Midbrain (tissue), 1 donor: ENCODE measurements at places on chromosomes 13 and 19.

GRCh38 chr13:73820688-73821087, 313.5 kb downstream of the KLF12 start:
- DNase-seq = no peak

- no peak for DNase-seq
These were observed 57.8 kb upstream of the POSTN start for GRCh38 chr13:37656247-37656940.

GRCh38 chr19:53537521-53538377, at the start of gene ZNF331:
Gene ZNF331 (plus strand): TSS chr19:53538145. CDS start chr19:53569377, 31,232 bp downstream.
- DNase-seq = peak; percentile 69

- DNase-seq = no peak
These were observed 703 bp upstream of the FBL start for GRCh38 chr19:39846678-39847486.

GRCh38 chr19:14555918-14556661, 15.8 kb downstream of the NDUFB7 start:
- no peak for DNase-seq

DNA sequence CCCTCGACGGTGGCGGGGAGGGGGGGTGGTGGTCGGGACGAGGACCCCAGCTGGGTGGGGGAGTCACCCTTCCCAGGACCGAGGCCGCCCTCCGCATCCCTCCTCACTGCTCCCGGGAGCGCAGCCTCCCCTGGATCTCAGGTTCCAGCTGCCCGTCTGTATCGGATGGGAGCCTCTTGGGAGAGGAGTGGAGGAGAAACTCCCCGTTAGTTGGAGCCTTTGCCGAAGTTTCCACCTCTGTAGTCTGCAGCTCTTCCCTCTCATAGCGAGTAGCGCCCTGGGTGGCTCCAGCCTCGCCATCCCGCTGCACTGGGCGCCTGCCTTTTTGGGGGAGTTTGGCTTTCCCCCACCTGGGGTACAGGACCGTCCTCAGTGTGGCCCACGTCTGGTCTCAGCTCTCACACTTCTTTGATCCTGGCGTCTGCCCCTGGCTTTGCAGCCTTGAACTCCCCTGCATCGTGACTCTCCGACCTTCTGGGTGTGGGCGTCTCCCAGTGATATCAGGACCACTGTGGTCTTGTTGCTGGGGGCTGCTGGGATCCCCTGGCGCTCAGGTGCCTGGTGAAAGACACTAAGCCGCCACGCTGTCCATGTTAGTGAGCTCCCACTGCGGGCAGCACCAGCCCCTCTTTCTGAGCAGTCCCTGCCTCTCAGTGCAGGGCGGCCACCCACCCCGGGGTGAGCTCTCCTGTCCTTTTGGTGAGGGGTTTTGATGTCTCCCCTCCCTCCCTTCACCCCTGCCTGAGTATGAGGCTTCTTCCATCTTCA, 1.1 kb downstream of the CNOT3 start:
- no peak for DNase-seq

DNA sequence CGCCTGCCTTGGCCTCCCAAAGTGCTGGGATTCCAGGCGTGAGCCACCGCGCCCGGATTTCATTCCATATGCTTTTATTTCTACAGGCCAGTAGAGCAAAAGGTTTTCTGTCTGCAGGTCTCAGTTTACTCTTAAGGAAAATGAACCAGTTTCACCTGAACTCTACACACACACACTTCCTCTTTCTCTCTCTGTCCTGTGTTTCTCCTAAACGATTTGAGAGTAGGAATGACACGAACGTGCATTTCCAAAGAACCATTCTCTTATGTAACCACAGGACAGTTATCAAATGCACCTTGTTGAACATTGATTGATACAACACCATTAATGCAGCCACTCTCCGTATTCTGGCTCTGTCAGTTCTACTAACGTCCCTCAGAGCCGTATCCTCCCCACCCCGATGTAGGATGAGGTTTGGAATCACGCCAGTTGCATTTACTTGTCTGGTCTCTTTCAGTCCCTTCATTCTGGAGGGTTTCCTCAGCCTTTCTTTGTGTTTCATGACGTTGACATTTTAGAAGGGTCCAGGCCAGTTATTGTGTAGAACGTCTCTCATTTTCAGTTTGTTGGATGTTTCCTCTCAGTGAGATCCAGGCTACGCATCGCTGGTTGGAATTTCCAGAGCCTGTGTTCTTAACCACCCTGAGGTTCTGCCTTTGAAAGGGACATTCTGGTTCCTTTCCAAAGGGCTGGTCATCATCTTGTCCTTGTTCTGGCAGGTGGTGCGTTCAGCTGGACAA, 36.0 kb downstream of the BICRA start:
- no peak for DNase-seq

GRCh38 chr19:1986357-1987162, 29.0 kb downstream of the BTBD2 start:
- no peak for DNase-seq

DNA sequence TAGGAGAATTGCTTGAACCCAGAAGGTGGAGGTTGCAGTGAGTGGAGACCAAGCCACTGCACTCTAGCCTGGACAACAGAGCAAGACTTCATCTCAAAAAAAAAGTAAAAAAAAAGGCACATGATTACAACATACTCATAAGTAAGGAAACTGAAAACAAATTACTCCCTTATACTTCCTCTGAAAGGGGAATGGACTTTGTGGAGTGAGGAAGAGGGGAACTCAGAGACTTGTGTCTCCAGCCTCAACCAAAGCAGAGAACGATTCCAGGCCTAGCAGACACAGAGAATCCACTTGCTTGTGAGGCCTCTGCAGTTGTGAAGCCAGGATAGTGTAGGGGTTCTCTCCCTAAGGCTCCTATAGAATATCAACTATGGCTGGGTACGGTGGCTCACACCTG, 4.3 kb upstream of the LATS2 start:
- DNase-seq = no peak

GRCh38 chr19:31676271-31677004, 327.2 kb upstream of the TSHZ3 start:
- no peak for DNase-seq

GRCh38 chr13:43402380-43402779, 379.0 kb downstream of the DNAJC15 start:
- no peak for DNase-seq

DNA sequence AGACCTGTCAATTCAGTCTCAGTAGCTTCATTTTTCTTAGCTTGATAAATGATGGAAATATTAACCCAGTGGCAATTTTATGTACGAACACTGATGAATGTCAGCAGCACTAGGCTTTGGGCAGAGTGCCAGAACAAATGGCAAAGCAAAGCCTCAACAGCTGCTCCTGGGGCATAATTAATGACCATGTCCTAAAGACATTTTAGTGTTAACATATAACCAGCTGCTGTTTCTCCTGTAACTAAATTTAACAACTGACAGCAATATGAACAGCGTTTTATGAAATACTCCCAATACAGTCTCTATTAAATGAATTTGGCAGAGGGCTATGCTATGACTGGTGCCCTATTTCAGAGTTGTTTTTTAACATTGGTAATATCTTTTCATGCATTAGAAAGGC, 47.1 kb downstream of the ZNF568 start:
- no peak for DNase-seq

DNA sequence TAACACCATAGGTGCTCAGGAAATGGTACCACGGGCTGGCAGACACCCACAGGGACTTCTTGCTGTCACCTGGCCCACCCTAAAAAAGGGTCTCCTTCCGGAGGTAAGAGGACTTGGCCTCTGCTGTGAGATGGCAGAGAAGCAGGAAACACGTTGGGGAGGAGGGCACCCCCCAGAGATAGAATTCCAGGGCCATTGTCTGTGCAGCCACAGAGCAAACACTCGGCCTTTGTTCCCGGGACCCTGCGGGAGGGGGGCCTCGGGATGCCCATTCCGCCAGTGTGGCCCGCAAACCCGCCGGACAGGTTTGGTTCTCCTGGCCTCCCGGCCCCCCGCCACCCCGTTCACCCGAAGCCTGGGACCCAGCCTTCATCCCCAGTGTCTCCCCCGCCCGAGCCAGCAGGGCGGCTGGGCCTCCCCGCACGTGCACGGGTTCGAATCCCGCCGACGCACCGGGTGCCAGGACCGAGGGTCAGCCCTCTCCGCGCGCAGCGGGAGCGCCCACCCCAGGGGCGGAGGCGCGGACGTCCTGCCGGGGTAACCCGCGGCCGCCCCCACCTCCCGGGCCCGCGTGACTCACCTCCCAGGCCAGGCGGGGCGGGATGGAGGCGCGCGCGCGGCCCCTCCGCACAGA, 714 bp downstream of the PLPP2 start:
- peak; percentile 85 for DNase-seq

DNA sequence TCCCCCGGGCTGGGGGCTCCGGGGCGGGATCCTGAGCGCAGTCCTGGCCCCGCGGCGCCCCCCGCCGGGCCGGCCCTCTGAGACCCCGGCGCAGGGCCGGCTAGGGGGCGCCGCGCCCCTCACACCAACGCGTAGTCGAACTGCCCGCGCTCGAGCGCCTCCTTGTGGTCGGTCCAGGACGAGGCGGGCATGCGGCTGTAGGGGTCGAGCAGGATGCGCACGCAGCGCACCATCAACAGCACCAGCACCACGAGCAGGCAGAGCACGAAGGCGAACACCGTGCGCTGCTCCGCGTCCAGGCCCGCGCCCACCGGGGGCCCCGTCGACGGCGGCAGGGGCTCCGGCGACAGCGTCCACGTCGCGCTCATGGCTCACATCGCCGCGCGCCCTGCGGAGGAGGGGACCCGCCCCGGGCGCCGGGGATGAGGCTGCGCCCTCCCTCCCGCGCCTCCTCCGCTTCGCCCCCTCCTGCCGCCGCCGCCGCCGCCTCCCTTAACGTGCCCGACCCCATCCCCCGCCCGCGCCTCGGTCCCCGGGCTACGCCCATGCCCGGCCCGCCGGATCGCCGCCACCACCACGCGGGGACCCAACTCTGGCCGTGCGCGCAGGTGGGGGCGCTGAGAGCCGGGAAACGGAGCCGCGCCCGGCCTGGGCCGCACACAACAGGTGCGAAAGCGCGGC, 624 bp downstream of the CTXN1 start:
- DNase-seq = peak; percentile 17

GRCh38 chr13:80116107-80116506, 224.8 kb downstream of the SPRY2 start:
- DNase-seq = no peak

DNA sequence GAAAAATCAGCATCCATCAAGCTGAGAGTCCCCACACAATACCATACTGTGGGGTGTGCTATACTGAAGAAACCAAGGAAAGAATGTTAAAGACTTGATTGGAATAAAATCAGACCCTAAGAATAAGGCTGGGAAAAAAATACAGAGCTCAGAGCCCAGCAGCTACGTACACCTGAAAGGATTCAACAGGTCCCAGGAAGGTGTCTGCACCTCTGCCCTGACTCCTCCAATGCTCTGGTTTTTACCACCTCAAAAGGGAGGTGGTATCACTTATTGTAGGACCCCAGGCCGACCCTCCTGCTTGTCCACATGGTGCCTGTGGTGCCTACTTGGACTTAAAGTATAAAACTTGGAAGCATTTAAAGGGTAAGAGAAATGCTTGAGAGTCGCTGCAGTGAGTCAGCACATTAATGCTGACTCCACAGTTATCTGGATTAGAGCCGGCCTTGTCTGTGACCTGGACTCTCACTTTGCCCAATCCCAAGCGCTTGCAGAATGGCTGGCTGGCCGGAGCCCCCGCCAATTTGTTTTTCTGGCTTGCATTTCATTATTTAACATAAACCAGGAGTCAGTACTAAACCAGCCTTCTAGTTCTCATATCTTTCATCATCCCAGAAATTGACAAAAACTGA, 110.1 kb downstream of the FGF14 start:
- no peak for DNase-seq
